ENCODE measurements at places on chromosomes 4 and X.
A peak's percentile ranks its signal among the peaks of the same experiment; 100 is the strongest.

DNA sequence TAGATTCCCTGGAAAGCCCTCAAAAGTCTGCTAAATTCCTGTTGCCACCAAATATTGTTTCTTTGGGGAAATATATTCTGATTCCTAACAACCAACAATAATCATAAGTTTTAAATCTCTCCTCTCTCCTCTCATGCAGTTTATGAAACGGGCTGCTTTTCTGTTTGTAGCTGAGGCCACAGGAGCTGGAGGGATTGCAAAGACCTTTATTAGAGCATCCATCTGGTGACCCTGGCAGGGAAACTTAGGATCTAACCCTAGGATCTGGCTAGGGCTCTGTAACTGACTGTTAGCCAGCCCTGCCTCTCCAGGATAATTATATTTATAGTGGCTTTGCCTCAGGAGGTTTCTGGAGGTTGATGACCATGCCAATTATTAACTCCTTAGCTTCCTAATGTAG lies 56.9 kb downstream of the SMAD1 start:
- no peak for DNase-seq

DNA sequence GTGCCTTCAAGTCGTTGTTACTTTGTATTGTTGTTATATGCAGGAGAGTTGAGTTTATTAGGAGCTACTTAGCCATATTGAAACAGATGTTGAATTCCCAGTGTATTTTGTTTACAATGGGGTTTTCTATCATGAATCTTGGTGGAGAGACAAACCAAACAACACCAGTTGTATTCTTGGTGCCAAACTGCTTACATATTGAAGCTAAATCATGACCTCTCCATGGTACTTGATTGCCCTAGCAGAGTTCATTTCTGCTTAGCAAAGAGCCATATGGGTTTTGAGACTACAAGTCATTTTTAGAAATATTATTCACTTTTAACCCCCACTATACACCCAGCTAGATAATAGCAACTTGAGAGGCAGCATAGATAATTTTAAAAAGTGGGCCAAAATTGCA lies 85.4 kb downstream of the ADGRG4 start:
- no peak for DNase-seq

DNA sequence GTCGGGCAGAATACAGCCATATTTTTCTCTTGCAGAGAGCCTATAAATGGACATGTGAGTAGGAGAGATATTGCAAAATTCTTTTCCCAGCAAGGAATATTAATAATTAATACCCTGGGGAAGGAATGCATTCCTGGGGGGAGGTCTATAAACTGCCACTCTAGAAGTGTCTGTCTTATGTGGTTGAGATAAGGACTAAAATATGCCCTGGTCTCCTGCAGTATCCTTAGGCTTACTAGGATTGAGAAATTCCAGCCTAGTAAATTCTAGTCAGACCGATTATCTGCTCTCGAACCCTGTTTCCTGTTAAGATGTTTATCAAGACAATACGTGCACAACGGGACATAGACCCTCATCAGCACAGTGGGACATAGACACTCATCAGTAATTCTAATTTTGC lies 872.6 kb downstream of the FSTL5 start:
- DNase-seq, result no peak

- DNase-seq, result peak; percentile 13
Observed at GRCh38 chrX:75522565-75523431, at the start of gene ZDHHC15. ZDHHC15 (minus strand) TSS chrX:75523037; CDS start chrX:75523024, 13 bp downstream.

DNA sequence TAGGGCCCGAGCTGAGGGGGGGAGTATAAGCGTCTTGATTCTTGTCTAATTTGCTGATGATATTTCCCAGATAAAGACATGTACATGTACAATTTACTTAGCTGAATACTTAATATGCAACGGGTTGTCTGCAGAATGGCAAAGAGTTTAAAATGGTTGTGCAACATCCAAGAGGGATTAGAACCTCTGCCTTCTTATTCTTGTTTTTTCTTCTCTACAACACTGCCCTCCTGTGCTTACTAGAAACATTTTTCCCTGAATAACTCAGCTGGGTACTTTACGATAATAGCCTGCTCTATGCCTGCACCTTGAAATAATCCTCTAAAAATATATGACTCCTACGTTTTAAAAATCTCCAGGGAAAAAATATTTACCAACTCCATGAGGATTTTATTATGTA lies 41.8 kb downstream of the INTS12 start:
- no peak for DNase-seq

DNA sequence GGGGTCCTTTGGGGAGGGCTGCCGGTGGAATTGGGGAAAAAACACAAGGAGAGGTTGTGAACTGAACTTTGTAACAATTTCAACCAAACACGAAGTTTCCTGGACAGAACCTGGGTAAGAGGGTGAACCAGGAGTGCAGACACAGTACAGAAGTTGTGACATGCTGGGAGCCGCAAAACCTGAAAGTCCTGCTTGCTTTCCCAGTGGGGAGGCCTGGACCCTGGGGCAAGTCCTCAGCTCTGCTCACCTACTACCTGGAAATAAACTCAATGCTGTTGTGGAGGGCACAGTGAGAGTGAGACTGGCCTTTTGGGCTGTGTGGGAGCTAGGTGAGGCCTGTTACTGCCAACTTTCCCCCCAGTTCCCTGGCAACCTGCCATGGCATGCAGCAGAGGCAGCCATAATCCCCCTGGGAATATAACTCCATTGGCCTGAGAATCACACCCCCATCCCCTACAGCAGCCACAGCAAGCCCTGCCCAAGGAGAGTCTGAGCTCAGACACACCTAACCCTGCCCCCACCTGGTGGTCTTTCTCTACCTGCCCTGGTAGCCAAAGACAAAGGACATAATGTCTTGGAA lies 162.8 kb downstream of the THOC2 start:
- DNase-seq, result no peak

DNA sequence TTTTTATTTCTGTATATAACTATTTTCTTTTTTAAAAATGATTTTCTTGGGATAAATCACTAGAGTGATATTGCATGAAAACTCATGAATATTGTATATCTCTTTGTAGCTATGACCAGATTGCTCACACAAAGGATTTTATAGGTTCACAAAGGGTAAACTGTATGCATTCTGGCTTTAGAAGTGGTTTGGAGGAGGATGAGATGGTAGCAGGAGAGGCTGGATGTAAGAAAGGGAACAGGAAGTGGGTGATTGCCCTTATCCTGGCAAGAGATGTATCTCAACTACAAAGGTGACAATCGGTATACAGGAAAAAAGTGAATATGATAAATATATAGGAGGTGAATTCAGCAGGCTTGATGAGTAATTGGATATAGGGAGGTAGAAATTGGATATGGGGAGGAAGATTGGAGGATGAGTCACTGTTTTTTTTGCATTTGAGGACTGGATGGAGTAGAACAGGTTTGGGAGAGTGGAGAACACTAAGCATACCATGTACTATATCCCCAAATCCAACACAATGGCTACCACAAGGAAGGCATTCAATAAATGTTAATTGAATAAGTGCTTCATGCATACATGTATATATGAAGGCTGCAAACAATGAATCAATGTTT lies 9.9 kb downstream of the FGG start:
- DNase-seq, result no peak

- no peak for DNase-seq
Observed at GRCh38 chr4:7880683-7881082, 59.0 kb downstream of the AFAP1 start.

- peak; percentile 31 for DNase-seq
Observed at GRCh38 chrX:101430457-101431078, 22.5 kb downstream of the HNRNPH2 start.

- no peak for DNase-seq
Observed at GRCh38 chr4:168860827-168861226, 149.2 kb downstream of the CBR4 start.

GRCh38 chr4:23930750-23931488 lies 41.1 kb upstream of the PPARGC1A start:
- no peak for DNase-seq

- DNase-seq, result no peak
Observed at GRCh38 chrX:9871701-9872268, 85.6 kb downstream of the SHROOM2 start.

DNA sequence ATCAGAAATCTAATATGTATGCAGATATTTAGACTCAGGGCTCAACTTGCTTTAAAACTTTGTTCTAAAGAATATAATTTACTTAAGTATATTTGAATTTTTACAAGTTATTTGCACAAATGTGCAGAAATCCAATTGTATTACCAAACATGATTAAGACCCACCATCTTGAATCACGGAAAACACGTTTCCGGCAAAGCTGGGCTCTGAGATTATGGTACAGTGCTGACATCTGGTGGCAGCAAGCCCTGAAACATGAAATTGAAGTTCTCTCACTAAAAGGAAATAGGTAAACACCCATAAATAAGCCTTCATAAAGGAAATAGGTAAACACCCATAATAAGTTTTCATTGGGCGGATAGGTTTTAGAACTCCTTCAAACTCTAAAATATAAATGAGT lies 98.3 kb upstream of the MAOA start:
- DNase-seq, result peak; percentile 9

DNA sequence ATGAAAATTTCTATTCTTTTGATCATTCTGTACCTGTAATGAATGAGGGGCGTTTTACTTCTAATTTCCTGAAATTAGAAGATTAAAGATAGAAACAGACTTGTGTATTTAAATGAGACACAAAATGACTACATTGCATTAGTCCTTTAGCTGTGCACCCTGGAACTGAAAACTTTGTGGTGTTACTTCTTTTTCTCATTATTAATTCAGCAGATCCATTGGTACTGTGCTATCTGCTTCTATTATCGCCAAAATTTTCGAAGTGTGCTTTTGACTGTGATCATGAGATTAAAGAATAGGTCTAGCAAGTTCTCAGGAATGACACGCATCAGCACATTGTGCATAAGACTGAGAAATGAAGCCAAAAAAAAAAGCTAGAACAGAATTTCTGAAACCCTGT lies 1938.9 kb upstream of the TENM3 start:
- DNase-seq, result no peak

GRCh38 chrX:154411981-154412340 lies 622 bp downstream of the TAFAZZIN start:
- no peak for DNase-seq

GRCh38 chr4:111070390-111070789 lies 447.5 kb upstream of the PITX2 start:
- no peak for DNase-seq

DNA sequence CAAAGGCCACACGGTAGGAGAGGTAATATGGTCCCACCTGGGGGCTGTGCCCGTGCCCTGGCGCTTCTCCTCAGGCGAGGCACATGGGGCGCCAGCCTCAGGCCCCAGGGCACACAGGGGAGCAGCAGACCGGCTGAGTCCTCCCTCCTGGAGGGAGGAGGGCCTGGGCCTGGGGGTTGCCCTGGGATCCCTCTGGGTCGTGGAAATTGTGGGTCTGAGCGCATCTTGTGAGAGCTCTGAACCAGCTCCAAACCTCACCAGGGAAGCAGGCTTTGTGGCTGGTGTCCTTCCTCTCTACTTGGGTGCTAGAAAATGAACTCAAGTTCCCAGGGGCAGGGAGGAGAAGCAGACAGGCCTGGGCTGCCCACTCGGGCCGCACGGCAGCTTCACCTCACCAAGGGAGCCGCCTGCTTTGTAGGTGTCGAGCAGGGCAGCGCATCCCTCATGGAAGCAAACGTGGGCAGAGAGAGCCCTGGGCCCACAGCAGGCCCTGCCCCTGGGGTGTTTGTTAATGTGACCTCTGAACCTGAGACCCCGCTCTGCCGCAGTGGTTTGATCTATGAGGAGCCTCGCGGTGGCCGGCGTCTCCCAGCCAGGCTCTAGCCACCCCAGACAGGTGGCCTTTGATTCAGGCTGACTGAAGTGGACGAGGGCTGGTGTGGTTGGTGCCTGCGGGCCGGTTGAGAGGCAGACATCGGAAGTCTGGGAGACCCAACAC lies 10.8 kb downstream of the HTRA3 start:
- no peak for DNase-seq

GRCh38 chr4:99586322-99586721 lies 11.7 kb downstream of the MTTP start:
- DNase-seq, result no peak

DNA sequence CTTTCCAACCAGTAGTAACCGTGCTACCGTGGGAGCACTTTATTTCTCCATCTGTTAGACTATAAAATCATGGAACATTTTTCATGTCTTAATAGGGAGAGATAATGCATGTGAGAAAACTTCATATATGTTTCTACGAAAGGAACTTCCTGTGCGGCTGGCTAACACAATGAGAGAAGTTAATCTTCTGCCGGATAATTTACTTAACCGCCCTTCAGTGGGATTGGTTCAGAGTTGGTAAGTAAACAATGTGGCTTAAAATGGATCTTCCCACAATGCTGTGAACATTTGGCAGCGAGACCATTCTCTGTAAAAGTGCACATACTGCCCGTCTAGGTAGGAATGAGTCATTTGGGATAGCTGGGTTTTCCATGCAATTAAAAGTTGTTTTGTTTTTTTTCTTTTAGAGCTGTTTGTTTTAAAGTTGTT lies 29.6 kb downstream of the PDK3 start:
- peak; percentile 37 for DNase-seq

DNA sequence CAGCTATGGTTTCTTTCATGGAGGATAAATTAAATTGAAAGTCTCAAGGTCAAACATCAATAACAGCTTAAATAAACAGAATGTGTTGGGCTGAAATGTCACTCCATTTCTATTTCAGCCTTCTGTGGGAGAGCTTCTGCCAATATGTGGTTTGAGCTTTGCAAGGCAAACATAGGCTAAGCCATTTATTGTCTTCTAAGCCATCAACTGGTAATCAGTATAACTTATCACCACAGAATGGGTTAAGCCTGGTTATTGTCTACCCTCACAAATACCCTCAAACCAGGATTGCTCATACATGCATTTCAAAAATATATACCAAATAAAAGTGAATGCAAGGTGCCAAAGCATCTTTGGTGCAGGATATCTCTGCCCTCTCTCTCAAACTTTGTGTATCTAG lies 52.7 kb downstream of the GABRB1 start:
- DNase-seq, result no peak

DNA sequence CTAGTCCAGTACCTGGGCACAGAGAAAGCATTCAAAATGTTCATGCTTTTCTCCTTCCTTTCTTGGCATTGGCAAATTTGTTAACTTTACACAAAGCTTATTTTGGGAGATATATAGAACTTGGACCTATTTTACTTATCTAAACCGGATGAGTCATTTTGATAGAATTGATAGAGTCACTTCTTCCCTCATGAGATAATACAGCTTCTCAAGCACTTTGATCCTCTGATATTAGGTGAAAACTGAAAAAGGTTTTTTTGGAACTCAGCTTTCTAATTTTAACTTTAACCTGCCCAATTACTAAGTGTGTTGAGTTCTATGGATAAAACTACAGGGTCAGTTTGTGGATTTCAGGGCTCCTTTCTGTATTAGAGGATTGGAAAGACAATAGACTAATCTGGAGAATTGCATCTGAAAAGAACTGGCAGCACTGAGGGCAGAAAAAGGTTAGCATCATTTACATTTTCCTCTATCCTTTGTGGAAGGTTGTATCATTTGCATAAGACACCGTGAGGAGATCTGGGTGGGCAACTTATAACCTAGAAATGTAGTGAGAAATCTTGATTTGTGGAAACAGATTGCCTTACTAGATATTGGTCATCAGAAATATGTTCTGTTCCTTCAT lies 2.4 kb downstream of the WDR44 start:
- no peak for DNase-seq

- DNase-seq, result no peak
Observed at GRCh38 chr4:87326460-87326859, 3.8 kb upstream of the HSD17B13 start.
